Kidney glomerular epithelial cell (primary cell): ENCODE measurements at places on chromosomes 3 and 15.
A peak's percentile ranks its signal among the peaks of the same experiment; 100 is the strongest.

GRCh38 chr15:32033186-32033890 is 3.0 kb downstream of the CHRNA7 start:
- DNase-seq, result no peak

GRCh38 chr15:72584006-72584405 is 70.5 kb upstream of the GOLGA6B start:
- no peak for DNase-seq

DNA sequence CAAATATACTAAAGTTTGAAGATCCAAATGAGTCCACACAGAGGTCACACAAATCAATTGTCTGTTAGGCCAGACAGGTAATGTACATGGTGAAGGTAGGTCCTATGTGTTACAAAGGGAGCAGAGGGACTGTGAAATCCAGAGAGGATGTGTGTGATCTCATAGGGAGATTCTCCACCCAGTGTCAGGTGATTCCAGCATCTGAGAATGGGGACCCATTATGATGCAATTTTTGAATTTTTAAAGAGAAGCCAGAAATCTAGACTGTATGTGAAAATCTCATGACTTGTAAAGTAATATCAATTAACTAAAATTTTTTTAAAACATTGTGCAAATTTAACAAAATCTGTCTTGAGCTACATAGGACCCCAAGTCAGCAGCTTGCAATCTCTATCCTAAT is 58.3 kb upstream of the NEDD4 start:
- DNase-seq, result no peak

GRCh38 chr3:197599089-197599765 is 43.5 kb upstream of the BDH1 start:
- no peak for DNase-seq

GRCh38 chr15:31364301-31365031 is 37.8 kb downstream of the KLF13 start:
- no peak for DNase-seq

GRCh38 chr3:69855436-69856162 is 116.3 kb downstream of the MITF start:
- peak; percentile 28 for DNase-seq

- DNase-seq, result no peak
Observed at GRCh38 chr15:56659197-56659596, 74.1 kb downstream of the ZNF280D start.

DNA sequence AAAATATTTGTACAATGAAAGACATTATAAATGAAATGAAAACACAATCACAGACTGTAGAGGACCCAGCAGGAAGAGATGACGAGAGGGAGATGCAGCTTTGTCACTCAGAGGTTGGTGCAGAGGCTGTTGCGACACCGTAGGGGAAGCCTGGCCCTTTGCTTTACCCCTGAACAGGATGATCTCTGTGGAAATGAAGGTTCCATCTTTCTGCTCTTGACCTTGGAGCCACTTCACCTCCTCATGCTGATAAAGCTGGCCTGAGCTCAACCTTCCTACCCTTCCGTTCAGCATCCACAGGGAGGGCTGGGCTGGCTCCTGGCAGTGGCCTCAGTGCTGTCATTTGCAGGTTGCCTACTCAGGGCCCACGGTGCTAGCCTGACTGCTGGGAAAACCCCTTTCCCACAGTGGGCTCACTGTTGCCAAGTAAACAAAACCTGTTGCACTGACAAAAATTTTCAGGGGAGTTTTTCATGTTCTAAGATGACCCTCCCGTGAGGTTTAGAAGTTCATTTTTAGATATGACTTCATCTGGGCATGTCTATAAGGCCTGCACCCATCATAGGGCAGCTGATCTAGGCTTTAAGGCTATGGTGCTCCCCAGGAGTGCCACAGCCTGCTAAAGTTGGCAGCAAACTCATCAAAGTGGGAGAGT is 3.0 kb upstream of the CD80 start:
- no peak for DNase-seq

- DNase-seq, result no peak
Observed at GRCh38 chr3:42133500-42134298, 42.5 kb downstream of the TRAK1 start.

DNA sequence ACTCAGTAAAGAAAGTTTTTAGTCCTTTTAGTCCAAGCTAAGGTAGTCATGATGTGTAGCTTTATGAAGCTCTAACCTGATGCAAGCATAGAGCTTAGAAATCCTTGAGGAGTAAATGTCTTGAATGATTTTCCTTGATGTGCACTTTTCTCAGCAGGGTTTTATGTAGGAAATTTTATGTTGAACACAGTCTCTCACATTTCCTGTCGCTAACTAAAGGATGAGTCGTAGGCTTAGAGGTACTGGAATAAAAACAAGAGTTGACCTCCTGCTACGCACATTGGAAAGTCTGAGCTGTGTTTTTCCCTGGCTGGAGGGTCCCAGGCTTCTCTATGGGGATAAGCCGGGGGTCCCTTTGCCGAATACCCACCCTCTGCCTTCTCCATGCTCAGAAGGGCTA is 34.7 kb upstream of the ZPLD1 start:
- DNase-seq, result peak; percentile 54

- DNase-seq, result no peak
Observed at GRCh38 chr15:73946795-73947370, 20.6 kb downstream of the LOXL1 start.

- peak; percentile 29 for DNase-seq
Observed at GRCh38 chr3:71602256-71602655, 18.7 kb upstream of the FOXP1 start.

DNA sequence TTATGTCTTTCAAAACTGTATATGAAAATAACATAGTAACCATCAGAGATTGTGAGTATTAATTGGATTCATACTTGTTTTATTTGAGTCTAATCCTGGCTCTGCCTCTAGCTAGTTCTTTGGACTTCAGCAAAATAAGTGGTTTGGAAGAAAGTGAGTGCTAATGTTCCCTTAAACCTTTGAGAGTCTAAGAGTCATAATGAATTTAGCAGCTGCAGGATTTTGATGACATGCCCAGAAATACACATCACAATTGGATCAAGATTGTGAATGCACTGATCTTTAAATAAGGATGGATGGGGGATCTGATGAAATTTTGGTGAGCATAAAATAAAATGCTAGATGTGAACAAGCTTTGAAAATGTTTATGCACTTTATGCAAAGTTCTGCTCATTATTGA is 79.9 kb upstream of the FAM98B start:
- no peak for DNase-seq

DNA sequence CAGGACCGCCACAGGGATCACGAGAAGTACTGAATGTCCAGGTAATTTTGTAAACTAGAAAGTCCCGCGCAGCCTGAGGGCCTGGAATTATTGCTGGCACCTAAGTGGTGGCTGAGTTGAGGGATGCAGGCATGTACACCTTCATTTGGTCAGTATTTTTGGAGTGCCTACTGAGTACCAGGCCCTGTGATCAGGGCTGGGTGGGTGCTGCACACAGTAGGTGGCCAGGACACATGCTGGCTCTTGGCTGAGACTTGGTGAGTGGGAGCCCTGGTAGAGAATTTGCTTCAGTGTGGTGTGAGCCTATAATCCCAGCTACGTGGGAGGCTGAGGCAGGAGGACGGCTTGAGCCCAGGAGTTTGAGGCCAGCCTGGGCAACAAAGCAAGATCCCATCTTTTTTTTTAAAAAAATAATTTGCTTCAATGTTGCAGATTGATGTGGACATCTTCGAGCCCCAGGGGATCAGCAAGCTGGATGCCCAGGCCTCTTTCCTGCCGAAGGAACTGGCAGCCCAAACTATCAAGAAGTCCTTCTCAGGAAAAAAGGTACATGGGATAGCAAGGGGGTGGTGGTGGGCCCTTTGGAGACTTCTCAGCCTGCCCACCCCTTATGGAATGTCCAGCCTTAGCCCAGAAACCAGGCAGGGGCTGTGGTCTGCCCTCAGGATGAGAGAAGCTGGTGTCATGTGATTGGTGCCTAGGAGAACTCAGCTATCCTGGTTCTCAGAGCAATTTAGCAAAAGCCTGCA is 2.6 kb downstream of the ITIH1 start:
- no peak for DNase-seq

- DNase-seq, result no peak
Observed at GRCh38 chr15:99097441-99098410, 7.2 kb upstream of the SYNM start.

- DNase-seq, result peak; percentile 28
Observed at GRCh38 chr3:131903988-131904415, 130.8 kb downstream of the CPNE4 start.

DNA sequence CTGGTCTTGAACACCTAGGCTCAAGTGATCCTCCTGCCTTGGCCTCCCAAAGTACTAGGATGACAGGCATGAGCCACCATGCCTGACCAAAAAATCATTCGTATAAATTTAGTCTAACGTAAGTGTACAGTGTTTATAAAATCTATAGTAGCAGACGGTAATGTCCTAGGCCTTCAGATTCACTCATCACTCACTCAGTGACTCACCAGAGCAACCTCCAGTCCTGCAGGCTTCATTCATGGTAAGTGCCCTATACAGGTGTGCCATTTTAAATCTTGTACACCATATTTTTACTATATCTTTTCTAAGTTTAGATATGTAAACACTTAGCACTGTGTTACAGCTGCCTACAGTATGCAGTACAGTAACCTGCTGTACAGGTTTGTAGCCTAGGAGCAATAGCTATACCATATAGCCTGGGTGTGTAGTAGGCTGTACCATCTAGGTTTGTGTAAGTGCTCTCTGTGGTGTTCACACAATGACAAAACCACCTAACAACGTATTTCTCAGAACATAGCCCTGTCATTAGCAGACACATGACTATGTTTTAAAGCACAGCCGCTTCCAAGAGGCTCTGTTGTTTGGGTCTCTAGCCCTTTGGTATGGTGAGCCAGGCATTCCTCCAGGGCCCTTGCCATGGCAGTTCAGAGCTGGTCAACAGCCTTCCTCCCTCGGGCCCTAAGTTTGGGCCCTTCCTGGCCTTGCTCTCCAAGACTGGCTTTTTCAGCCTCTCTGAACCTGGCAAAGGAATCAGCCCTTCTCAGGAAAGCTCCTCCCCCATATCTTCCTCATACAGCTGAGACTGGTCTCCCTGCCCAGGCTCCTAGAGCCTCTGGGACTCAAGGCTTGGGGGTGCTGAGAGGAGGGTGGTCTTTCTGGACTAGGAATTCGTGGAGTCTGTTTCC is 1.9 kb upstream of the CCDC9B start:
- DNase-seq, result no peak

- no peak for DNase-seq
Observed at GRCh38 chr3:71203727-71204488, 379.6 kb downstream of the FOXP1 start.

GRCh38 chr3:159583662-159584061 is 405.0 kb upstream of the IL12A start:
- DNase-seq, result peak; percentile 49

GRCh38 chr3:50599716-50600118 is 11.9 kb downstream of the CISH start:
- DNase-seq, result no peak

- peak; percentile 93 for DNase-seq
Observed at GRCh38 chr15:35306361-35306981, 221.4 kb upstream of the NANOGP8 start.

DNA sequence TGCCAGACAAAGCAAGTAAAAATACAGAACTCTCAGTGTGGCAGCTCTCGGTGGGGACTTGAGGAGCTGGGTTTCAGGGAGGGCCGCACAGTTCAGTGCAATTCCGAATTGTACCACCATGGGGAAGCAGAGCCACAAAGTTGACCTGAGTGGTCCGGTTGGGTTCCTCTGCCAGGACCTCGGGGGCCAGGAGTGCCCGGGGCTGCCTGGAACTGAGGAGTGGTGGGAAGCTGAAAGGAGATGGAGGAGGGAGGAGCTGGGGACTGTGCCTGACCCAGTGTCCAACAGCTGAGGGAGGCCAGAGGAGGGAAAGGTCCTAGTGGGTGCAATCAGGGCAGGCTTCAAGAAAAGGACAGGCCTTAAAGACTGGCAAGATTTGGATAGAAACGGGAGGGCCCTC is 32.2 kb upstream of the TRH start:
- DNase-seq, result peak; percentile 27

- DNase-seq, result peak; percentile 71
Observed at GRCh38 chr3:172221547-172221946, 182.2 kb downstream of the FNDC3B start.

GRCh38 chr3:43998836-43999727 is 242.6 kb upstream of the TOPAZ1 start:
- peak; percentile 63 for DNase-seq

- DNase-seq, result no peak
Observed at GRCh38 chr3:80559701-80560100, 791.9 kb upstream of the ROBO1 start.

DNA sequence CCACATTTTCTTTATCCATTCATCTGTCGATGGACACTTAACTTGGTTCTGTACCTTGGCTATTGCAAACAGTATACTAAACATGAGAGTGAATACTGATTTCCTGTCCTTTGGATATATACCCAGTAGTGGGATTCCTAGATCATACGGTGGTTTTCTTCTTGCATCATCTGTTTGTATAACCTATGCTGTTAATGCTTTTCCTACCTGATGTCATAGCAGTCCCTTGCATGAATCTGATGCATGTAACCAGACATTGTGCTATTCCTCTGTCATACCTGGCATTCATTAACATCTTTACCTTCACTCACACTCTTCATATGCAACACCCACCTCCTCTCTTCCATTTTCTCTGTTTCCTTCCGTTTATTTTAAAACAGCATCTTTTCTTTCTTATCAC is 185.2 kb downstream of the KLHL25 start:
- no peak for DNase-seq

- DNase-seq, result no peak
Observed at GRCh38 chr3:136008732-136009470, 43.4 kb downstream of the PPP2R3A start.

DNA sequence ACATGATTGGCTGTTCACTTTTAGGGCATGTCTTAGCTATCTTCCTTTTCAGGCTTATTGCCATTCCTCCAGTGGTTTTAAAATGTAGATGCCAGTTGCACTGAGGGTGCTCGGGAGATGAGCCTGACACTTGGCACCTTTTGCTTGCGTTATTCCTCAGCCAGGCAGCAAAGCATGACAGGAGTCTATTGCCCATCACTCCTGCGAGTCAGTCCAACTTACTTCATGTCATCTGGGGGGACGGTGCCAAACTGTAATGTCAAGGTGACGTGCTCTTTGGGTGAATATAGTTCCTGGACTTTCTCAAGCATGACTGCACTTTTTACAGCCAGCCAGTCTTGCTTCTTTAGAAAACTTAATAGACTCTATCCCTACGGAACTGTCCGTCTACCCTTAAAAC is 406.0 kb upstream of the C2CD4B start:
- DNase-seq, result no peak

- peak; percentile 40 for DNase-seq
Observed at GRCh38 chr3:30688776-30689641, 82.6 kb downstream of the TGFBR2 start.

DNA sequence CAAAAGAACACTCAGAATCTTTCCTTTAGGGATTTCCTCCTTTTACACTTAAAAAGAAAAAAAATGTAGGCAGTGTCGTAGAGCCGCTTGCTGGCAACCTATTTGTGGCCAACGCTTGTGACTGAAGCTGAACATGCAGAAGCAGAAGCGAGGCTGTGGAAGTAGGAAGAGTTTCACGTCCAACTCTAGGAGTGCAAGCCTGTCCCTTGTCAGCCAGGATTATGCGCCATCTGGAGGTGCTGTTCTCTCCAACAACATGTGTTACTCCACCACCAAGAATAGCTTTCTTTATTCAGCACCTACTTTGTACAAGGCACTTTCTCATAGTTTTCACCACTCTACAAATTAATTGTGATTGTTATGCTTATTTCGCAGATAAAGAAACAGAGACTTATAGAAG is 223.2 kb upstream of the LMCD1 start:
- DNase-seq, result no peak
